PC-9 (cell line): ENCODE measurements at places on chromosomes 11 and 22.

GRCh38 chr11:34650528-34650927 is 29.6 kb downstream of the EHF start:
- H3K27me3 ChIP-seq, result no peaks in the 10 kb centered on the region
- H3K4me3 ChIP-seq, result no peak overlapping the region
- H3K36me3 ChIP-seq, result peaks cover 72% of the 10 kb centered on the region
- DNase-seq, result no peak
- peak overlapping the region; percentile 32 for H3K27ac ChIP-seq
- H3K4me1 ChIP-seq, result peaks cover 72% of the 10 kb centered on the region

- no peak overlapping the region for H3K27ac ChIP-seq
- H3K4me3 ChIP-seq, result no peak overlapping the region
- no peak for DNase-seq
- peaks cover 1% of the 10 kb centered on the region for H3K36me3 ChIP-seq
- no peaks in the 10 kb centered on the region for H3K27me3 ChIP-seq
- peaks cover 67% of the 10 kb centered on the region for H3K4me1 ChIP-seq
These were observed 21.1 kb downstream of the ASCC2 start for GRCh38 chr22:29816980-29817379.

DNA sequence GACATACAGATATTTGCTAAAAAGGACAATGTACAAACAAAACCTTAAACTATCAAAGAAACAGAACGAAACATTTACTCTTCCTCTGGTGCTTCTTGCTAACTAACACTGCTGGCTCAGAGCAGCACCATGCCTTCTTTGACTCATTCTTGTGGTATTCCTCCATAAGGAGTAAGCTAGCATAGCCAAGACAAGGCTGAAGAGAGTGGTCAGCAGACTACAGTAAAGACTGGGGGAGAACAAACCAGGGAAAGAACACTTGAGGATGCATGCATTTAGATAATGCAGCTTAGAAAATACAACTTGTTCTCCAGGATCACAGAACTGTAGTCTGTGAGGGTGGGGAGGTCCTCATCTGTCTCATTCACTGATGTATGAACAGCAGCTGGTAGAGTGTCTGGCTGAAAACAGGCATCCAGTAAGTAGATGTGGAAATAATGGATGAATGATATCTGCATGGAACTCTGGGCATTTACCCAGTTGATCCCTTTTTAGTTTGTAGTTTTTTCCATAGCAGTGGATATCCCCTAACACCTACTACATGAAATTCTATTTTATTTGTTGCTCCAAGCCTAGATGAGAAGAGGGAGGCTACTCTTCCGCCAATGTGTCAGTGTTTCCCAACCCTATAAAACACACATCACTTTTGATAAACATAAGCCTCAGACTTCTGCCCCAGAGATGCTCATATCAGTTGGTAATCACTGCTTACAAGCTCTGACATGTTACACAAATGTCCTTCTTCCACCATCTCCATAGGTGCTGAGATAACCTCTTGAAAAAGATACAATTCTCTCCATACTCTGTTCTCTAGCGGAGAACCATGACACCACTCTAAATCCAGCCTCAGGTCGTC is 7.3 kb downstream of the SNX19 start:
- no peaks in the 10 kb centered on the region for H3K27me3 ChIP-seq
- no peak for DNase-seq
- H3K4me1 ChIP-seq, result no peaks in the 10 kb centered on the region
- H3K27ac ChIP-seq, result no peak overlapping the region
- peaks cover 32% of the 10 kb centered on the region for H3K36me3 ChIP-seq
- H3K4me3 ChIP-seq, result no peak overlapping the region

DNA sequence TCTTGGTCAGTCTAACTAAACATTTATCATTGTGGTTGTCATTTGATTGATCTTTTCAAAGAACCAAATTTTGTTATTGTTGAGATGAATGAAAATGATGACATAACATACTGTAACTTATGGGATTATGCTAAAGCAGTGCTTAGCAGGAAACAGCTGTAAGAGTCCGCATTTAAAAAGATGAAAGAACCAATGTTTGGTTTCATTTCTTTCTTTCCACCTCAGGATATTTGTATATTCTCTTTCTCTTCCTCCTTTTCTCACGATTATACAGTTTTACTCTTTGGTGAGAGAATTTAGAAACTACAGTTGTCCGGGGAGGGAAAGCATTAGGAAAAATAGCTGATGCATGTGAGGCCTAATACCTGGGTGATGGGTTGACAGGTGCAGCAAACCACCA is 23.1 kb downstream of the PIH1D2 start:
- H3K36me3 ChIP-seq, result peaks cover 35% of the 10 kb centered on the region
- H3K4me1 ChIP-seq, result peaks cover 12% of the 10 kb centered on the region
- H3K27ac ChIP-seq, result no peak overlapping the region
- H3K27me3 ChIP-seq, result no peaks in the 10 kb centered on the region
- H3K4me3 ChIP-seq, result no peak overlapping the region
- DNase-seq, result no peak

DNA sequence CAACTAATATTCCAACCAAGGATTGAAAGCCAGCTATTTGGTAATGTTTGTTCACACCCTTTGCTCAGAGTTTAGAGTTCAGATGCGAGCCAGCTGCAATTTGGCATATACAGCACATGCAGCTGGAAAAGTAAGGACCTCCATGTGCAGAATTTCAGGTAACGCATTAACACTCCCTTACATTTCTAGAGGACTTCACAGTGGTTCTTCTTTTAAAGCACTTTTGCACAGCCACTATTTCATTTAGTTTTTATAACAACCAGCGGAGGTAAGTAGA is 3.4 kb downstream of the POU2AF3 start:
- H3K4me3 ChIP-seq, result no peak overlapping the region
- peaks cover 45% of the 10 kb centered on the region for H3K4me1 ChIP-seq
- DNase-seq, result no peak
- H3K27ac ChIP-seq, result no peak overlapping the region
- no peaks in the 10 kb centered on the region for H3K27me3 ChIP-seq
- no peaks in the 10 kb centered on the region for H3K36me3 ChIP-seq

DNA sequence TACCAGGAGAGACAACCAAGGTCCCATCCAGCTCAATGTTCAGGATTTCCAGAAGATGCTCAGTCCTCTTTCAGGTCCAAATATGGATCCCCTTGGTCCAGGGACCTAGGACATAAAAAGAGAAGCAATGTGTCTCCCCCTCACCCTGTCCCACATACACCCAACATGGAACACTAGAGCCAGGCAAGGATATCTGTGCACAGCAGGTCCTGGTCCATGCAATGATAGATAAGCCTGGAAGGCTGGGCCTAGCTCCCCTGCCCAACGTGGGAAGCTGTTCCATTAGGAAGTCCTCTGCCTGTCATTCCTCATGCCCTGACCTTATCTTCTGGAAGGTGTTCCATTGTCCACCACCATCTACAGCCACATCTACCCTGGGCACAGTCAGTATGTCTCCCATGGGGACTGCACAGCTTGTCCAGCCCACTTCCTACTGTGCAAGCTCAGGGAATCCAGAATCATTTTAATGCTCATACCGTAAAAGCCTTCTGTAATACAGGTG is 1434.8 kb downstream of the TBC1D22A start:
- H3K27me3 ChIP-seq, result peaks cover 79% of the 10 kb centered on the region
- no peaks in the 10 kb centered on the region for H3K36me3 ChIP-seq
- no peak for DNase-seq
- H3K27ac ChIP-seq, result no peak overlapping the region
- no peak overlapping the region for H3K4me3 ChIP-seq

DNA sequence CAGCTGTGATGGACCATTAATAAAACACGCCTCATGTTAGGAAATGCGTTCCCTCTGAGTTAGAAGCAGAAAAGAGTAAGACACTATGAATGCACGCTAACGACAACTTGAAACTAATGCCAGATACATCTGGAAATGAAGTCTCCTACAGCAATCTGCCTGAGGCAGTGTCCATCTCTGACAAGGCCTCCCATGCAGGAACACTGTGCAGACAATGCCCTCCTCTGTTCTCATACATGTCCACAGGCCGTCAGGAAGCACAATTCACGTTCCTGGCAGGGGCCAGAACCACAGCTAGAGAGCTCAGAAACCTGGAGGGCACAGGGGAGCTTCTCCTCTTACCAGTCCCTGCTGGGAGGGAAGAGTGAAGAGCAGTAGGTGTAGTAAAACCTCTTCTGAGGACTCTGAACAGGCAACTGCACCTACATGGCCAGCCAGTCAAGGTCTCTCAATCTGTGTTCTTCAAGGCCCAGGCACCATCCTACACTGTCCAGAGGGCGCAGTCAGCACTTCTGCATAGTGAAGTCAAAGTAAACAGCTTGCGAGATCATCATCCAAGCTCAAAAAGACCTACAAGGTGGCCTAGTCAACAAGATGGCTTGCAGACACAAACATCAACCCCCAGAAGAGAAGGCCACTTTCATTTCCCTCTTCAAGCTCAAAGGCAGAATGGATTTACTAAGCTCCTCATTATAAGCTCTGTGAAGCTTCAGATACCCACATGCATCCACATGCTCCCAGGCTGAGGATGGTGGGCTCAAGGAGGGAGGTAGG is 41.5 kb upstream of the CYP2D6 start:
- H3K4me3 ChIP-seq, result no peak overlapping the region
- H3K27me3 ChIP-seq, result no peaks in the 10 kb centered on the region
- no peak overlapping the region for H3K27ac ChIP-seq
- no peaks in the 10 kb centered on the region for H3K36me3 ChIP-seq
- DNase-seq, result no peak
